ENCODE measurements at places on chromosomes 1 and 21. TPM values are rescaled to one million over a fixed set of nuclear protein-coding genes. Genes with fewer than 3 reads are reported as not detected.

The TMEM81 gene
- total RNA-seq = 3.2 TPM

The OR4F16 gene
- total RNA-seq = not detected

The NIT1 gene
- total RNA-seq = 37.0 TPM

The LSM10 gene
- total RNA-seq = 31.8 TPM

GRCh38 chr1:230300322-230301301, 125.5 kb downstream of the PGBD5 start:
- no peaks in the 10 kb centered on the region for H3K27me3 ChIP-seq
- H3K36me3 ChIP-seq = no peaks in the 10 kb centered on the region
- no peak overlapping the region for H3K27ac ChIP-seq
- no peak overlapping the region for H3K4me3 ChIP-seq
- DNase-seq = no peak

- H3K4me1 ChIP-seq = no peaks in the 10 kb centered on the region
- no peaks in the 10 kb centered on the region for H3K36me3 ChIP-seq
- H3K27me3 ChIP-seq = no peaks in the 10 kb centered on the region
- no peak overlapping the region for H3K27ac ChIP-seq
- no peak overlapping the region for H3K4me3 ChIP-seq
- DNase-seq = no peak
These were observed 3.3 kb upstream of the GBP3 start for GRCh38 chr1:89025928-89026327.
